NCI-H2227 treated with DMSO at 0.1 percent for 48 hours (cell line): ENCODE measurements at places on chromosomes 1 and 21.

GRCh38 chr1:167782946-167783345 is 61.2 kb downstream of the MPZL1 start:
- DNase-seq: no peak

GRCh38 chr1:212710566-212710965 is 10.9 kb upstream of the BATF3 start:
- DNase-seq: no peak

- DNase-seq: no peak
Measured at GRCh38 chr1:228943436-228943835, 208.2 kb downstream of the RHOU start.

GRCh38 chr1:51255331-51255730 is 19.3 kb downstream of the RNF11 start:
- DNase-seq: no peak

DNA sequence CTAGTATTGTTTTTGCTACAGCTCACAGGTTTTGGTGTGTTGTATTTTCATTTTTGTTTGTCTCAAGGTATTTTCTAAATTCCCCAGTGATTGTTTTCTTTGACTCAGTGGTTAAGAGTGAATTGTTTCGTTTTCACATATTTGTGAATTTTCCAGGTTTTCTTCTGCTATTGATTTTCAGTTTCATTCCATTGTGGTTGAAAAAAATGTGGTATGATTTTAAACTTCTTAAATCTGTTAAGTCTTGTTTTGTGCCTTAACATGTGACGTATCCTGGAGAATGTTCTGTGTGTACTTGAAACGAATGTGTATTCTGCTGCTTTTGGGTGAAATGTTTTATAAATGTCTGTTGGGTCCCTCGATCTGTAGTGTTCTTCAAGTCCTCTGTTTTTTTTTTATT is 117.9 kb downstream of the KIF26B start:
- DNase-seq: no peak

DNA sequence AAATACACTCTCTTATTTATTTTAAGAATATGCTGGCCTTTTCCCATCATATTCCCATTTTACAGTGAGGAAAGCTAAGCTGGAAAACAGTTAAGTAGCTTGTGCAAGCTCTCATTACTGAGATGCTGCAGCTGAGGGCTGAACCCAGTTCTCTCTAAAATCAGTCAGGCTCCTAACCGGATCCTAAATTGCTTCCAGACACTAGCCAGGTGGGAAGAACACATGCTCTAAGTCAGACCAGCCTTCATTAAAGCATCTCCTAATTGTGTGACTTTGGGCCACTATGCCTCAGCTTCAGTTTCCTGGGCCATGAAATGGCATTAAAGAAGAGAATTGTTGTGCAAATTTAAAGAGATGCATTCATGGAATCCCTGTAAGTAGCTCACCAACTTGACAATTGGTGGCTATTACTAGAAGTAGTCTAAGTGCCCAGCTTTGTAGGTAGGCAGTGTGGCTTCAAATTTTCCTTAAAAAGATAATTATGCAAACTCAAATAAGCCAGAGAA is 228.4 kb downstream of the DAB1 start:
- DNase-seq: no peak

- no peak for DNase-seq
Measured at GRCh38 chr1:154159554-154159953, 4.7 kb upstream of the NUP210L start.

DNA sequence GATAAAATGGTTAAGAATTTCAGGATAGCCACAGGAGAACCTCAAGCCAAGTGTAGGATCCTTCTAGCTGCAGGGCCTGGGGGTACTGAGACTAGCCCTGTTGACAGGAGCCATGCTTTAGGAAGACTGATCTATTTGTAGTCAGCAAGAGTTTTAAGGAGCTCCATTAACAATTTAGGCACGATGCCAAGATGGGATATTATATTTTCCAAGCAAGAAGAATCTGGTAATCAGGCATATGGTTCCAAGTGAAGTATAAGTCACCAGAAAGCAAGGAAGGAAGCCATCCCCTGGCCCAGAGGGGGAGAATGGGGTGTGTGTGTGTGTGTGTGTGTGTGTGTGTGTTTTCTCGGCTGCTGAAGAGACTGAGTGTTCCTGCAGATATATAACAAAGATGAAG is 7.0 kb downstream of the IFNAR2 start:
- no peak for DNase-seq

DNA sequence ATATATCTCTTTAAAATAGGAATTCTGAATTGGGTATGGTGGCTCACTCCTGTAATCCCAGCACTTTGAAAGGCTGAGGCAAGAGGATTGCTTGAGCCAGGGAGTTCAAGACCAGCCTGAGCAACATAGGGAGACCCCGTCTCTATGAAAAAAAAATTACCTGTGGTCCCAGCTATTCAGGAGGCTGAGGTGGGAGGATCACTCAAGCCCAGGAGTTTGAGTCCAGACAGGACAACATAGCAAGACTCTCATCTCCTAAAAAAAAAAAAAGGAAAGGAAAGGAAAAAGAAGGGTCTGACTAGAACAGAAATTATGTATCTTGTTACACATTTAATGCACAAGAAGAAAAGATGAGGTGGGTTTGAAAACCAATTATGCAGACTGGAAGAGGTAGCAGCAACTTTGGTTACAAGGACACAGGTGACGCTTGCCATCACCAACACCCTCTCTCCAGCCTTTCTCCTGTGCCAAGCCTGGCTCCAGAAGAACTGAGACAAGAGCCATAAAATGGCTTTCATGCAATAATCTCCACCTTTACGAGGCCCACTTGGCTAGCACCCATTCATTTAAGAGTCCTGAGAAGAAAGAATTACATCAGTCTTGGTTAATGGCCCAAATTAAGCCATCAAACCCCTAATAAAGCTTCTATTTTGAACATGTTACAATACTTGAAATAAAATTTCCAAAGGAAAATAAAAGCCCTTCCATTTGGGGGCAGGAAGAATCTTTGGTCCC is 4.8 kb upstream of the SELENBP1 start:
- DNase-seq: no peak

DNA sequence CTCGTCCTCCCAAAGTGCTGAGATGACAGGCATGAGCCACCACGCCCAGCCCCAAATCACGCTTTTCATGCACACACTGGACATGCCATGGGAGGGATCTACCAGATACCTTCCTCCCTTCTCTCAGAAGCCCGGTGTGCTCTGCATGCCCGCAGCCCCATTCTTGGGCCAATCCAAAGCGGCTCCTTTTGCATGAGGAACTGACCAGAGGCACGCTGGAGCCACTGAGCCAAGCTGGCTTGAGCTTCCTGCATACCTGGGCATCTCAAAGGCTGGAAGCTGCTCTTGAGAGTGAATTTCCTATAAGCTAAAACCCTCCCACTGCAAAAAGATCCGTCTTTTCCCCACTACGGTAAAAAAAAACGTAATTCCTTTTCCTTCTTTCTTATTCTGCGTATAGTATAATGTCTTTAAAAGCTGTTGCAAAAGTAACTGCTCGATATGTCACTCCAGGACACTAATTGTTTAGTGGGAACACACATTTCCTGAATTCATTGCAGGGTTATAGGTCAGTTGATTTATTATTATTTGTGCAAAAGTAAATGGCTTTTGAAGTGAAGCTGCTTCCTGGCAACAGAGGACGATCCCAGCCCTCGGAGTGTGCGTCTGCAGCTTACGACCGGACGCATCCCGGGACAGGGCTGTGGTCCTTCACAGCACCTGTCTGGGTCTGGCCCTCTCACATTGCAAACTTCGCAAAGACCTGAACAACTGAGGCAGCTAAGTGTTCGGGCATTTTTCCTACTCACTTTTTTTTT is 61.8 kb upstream of the ETS2 start:
- DNase-seq: no peak

GRCh38 chr1:151011154-151011850 is 3.1 kb downstream of the PRUNE1 start:
- DNase-seq: peak; percentile 56

- DNase-seq: no peak
Measured at GRCh38 chr1:229210844-229211243, 60.1 kb upstream of the RAB4A start.

- DNase-seq: no peak
Measured at GRCh38 chr1:54464477-54465146, 58.4 kb upstream of the SSBP3 start.

DNA sequence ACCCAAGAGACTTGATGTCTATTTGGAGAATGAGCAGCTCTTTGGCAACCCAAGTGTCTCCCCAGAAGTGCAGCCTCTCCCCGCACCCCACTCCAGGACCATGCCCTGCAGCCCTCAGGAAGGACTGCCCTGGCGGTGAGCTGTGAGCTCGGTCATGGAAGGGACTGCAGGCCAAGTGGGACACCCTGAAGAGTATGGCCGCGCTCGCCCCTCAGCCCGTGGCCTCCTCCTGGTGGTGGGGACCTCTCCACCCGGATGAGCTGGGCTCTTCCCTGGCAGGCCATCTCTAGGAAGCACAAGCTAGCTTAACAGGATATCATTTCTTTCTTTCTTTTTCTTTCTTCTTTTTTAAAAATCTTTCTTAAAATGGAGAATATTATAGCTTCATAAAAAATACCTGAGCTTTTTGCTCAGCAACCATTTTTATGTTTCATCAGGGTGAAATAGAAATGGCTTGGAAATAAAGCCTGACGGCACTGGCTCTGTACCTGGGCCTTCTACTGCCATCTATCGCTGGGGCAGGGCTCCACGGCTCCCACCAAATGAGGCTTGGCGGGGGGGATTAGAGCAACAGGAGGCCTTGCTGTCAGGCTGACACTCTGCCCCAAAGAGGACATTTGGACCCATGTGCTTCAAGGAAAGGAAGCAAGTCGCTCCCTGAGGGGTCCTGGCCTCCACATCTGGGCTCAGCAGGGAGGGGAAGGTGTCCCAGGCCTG is 296.2 kb upstream of the VAMP3 start:
- no peak for DNase-seq

- no peak for DNase-seq
Measured at GRCh38 chr1:5391725-5392124, 600.5 kb downstream of the NPHP4 start.

- no peak for DNase-seq
Measured at GRCh38 chr1:235993652-235994051, 71.2 kb downstream of the NID1 start.
